ENCODE measurements at places on chromosomes 3 and 15.

DNA sequence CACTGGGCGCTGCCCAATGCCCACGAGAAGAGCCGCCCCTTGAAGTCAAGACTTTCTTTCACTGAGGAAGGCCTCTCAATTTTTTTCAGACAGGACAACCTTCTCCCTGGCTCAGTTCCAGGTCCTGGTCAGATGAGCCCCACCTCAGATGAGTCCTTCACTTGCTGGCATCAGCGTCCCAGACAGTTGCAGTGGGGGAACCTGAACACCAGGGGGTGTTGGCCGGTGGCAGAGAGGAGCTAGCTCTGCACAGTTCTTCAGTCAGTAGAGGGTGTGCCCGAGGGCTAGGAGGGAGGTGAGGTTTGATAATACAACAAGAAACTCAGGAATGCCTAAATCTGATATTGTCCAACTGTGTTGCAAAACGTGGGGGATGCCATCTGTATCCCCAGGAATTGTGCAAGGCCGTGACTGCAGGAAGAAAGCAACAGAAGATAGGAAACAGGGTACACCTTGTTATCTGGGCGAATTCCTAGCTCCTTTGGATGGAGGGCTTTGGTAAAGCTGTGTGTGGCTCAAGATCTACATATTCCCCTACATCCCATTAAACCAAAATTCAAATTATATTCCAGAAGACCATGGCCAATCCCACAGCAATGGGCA, 34.3 kb downstream of the CCR3 start:
- DNase-seq = peak; percentile 30

DNA sequence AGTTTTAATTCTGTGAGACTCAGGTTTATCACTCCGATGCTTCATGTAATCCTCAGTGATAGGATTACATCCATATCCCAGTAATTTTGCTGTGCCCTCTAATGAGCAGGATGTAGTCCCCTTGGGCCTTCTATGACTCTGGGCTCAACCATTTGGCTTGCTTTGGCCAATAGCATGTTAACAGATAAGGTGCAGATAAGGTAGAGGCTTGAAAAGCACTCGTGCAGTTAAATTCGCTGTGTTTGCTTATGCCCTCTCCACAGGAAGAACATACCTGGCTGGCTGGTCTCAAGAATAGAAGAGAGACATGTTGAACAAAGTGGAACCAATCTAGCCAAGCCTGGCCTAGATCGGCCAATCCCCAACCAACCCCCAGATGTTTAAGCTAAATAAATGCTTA, 20.1 kb downstream of the CCDC13 start:
- DNase-seq = no peak

DNA sequence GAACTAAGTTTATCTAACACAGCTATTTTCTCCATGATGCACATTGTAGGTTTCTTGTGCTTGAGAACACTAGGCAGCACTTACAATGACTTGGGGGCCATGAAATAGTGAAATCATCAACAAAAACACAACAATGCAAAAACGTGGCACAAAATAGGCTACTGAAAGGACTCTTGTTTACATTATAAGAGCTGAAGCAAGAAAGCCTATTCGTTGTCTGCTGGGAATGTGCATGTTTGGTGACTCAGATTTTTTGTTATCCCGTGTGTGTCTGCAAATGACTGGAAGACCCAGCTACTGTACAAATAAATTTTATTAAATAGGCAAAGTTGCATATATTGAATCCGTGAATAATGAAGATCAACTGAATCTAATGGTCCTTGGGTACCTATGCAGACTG, 85.0 kb downstream of the TCF12 start:
- DNase-seq = no peak

DNA sequence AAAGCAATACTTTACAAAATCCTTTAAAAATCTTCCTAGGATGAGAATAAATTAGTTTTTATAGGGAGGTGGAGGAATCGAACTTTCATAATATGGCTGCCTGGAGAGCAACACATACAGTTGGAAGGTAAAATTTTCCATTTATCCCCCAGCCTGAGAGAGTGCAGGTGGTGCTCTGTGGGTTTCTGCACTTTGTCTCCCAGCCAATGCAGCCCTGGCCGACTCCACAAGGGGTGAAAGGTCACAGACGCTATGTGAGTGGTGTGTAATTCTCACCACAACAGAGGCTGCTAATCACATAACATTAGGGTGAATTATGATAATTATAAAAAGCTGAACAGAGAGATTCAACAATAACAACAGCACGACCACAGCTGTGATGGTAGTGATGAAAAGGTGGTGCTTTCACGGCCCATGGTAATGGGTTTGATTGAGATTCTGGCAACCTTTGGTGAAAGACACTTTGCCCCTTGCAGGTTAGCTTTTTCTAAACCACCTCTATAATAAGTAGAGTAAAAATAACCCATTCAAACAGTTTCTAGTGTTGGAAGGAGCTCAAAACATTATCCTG, 30.1 kb upstream of the NANOGP8 start:
- peak; percentile 88 for DNase-seq

GRCh38 chr3:188168648-188169047, 14.7 kb downstream of the LPP start:
- DNase-seq = no peak

DNA sequence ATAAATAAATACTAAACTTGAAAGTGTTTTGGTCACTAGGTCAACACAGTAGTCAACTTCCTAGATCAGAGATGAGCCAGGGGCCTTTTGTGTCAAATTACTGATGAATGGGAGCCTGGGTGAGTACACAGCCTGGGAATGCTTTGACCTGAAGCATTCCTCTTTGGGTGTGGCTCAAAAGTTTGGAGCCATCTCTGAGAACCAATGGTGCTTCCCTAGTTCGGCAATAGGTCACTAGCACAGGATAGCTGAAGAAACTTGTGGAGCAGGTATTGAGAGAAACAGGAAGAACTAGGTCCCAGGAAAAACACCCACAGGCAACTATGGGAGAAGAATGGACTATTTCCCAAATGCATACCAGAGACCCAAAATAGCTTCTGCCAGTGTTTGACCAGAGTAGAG, 56.6 kb upstream of the PLXND1 start:
- DNase-seq = no peak

DNA sequence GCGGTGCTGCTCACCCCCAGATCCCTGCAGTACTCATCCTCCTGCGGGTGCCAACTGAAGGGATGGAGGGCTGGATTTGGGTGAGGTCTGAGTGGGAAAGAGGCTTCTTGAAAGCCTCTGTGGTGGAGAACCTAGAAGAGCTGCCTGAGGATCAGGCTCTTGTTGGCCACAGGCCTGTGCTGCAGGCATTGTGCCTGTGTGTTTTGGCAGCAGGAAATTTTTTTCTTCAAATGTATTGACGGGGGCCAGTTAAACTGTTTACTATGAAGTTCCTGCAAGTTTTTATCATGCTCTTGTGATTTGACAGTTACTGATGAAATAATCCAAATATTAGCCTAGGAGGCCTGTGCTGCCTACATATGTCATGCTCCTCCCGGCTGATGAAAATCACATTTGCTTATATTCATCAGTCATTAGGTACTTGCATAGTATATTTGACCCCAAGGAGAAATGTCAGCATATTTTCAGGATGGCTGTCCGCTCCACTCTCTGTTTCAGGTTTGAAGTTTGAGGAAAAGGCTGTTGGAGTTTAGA, 103.1 kb downstream of the THSD4 start:
- no peak for DNase-seq

- DNase-seq = no peak
Observed at GRCh38 chr3:179455954-179456353, 4.7 kb upstream of the GNB4 start.

DNA sequence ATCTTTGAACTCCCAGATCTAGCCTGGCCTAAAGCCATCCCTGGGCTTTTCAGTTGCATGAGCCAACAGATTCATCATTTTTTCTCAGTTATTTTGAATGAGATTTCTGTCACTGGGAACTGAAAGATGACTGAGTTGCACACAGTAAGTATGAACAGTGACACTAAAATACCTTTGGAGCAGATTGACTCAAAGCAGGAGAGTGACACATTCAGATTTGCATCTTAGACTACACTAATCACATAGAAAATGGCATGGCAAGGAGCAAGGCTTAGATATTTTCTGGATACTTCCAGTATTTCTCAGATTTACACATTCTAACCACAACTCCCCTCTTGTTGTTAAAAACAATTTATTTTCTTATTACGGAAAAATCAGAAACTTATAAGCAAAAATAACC, 32.8 kb downstream of the SEC62 start:
- no peak for DNase-seq

- DNase-seq = no peak
Observed at GRCh38 chr3:124837730-124838186, 49.4 kb downstream of the ITGB5 start.

Data from NCI-H1417 (cell line).